ENCODE measurements at places on chromosomes 5 and 9.

DNA sequence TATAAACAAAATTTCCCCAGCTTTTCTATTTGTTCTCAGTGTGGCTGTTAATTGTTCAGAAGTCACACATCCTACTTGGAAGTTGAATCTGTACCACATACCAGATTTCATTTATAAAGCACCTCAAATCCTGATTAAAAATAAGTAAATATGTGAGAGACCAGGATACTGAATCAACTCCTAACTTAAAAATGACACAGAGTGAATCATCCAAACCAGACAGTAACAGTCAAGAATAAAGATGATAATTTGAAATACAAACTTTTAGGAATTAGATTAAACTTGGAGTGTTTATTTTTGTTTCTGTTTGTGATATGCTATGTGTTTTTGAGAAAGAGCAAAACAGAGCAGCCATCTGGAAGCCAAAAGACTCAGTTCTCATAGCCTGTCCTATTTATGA is 633.2 kb upstream of the RORB start:
- DNase-seq = no peak

DNA sequence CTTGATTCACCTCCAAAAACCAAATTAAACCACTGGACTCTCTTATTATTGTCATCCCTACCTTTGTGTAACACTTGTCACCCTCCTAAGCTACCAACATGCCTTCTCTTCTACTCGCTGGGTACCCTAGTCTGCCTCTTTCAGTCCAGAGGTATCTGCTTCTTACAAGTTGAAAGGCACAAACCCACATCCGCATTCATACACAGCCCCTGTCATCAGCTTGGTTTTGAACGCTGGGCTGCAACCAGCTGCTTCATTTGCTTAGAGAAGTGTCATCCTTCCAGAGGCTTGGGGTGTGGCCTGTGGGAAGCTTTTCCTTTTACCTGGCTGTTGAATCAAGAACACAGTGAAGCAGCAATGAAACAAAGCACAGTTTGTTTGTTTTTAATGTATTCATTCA is 138.8 kb upstream of the WWC1 start:
- no peak for DNase-seq

GRCh38 chr9:37034305-37034937 is 353 bp upstream of the PAX5 start:
- no peak for DNase-seq

DNA sequence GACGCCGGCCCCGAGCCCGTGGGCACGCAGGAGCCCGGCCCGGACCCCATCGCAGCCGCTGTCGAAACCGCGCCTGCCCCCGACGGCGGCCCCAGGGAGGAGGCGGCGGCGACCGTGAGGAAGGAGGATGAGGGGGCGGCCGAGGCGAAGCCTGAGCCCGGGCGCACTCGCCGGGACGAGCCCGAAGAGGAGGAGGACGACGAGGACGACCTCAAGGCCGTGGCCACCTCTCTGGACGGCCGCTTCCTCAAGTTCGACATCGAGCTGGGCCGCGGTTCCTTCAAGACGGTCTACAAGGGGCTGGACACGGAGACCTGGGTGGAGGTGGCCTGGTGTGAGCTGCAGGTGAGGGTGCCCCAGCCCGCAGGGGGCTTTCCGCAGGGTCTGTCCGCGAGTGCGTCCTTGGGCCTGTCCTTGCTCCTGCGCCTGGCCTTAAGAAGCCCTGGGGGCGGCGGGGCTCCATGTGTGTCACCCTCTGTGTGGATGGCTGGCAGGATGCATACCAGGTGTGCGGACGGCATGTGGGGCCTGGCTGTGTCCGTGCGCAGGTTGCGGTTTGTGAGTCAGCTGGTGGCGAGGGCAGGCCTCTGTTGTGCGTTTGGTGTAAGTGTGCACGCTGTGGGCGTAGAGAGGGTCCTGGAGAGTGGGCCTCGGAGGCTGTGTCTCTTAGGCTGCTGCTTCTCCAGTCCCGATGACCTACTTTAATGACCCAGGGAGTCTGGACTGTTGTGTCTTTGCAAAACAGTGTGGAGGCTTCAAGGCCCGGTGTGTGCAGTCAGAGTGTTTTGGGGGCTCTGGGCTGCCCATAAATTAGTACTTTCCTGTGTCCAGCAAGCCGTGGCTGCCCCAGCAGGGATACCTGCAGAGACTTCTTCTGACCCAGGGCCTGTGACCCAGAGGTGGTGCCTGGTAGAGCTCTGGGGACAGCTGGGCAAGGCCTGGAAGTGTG is 1.6 kb downstream of the WNK2 start:
- DNase-seq = no peak

DNA sequence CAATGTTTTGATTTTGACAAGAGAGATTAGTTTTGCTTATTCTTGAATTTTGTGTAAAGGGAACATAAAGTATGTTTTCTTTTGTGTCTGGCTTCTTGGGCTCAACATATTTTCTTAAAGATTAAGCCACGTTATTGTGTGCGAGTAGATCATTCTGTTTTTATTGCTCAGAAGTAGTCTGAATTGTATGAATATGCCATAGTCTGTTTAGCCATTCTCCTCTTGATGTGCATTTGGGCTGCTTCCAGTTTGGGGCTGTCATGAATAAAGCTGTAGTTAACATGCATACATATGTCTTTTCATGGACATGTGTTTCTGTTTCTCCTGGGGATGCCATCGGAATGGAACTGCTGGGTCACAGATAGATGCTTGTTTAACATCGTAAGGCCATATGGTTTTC is 198.9 kb downstream of the FANCC start:
- no peak for DNase-seq

DNA sequence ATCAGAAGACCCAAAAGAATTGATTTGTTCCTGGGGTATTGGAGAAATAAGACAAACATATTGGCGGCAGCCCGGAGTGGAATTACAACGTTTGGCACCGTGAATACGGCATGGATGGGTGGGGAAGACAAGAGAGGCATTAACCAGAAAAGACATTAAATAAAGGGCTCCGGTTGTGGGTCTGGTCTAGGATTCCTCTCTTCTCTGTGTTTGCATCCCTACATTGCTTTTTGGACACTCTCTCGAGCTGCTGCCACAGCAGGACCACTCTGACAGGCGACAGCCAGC is 138.7 kb upstream of the PALM2AKAP2 start:
- DNase-seq = no peak

- DNase-seq = no peak
Measured at GRCh38 chr9:95005278-95006143, 279.0 kb downstream of the AOPEP start.

- no peak for DNase-seq
Measured at GRCh38 chr5:139676406-139676805, 28.3 kb downstream of the CXXC5 start.

- no peak for DNase-seq
Measured at GRCh38 chr5:75473463-75473862, 38.0 kb downstream of the CERT1 start.

DNA sequence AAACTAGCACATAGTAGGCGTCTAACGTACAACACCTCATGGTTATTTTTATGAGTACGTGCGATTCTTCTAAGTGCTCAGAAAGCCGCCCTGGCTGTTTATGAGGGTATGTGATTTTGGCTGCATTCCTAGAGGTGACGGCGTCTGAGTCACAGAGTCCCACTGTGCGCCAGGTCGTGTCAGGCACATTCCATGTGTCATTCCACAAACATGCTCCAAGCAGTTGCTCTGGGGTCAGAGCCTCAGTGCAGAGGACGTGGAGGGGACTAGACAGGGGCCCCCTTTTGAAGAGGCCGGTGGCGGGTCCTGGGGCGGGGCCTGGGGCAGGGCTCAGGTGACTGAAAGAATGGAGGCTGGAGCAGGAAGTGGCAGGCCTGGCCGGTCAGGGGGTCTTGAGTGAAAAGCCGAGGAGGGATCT is 51.9 kb downstream of the NEK6 start:
- DNase-seq = no peak

- no peak for DNase-seq
Measured at GRCh38 chr9:38090170-38090569, 21.1 kb upstream of the SHB start.

GRCh38 chr9:89720696-89721175 is 115.9 kb downstream of the GADD45G start:
- DNase-seq = no peak

DNA sequence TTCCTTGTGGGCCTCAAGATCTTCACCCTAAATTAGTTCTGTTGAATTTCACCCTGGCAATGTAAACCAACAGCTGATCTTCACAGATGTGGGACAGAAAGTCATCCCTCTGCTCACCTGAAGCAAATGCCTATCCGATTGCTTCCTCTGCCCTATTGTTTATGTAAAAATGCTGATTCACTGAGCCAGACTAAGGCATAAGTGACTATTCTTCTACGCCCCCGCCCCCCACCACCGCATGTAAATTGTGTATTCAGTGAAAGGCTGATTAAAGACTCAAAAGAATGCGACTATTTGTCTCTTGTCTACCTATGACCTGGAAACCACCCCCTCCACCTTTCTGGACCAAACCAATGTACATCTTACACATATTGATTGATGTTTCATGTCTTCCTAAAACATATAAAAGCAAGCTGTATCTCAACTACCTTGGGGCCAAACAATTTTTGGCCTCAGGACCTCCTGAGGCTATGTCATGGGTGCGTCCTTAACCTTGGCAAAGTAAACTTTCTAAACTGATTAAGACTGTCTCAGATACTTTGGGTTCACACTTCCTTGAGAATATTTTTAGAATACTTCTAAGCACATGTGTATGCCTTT is 129.7 kb upstream of the BOD1 start:
- DNase-seq = no peak

DNA sequence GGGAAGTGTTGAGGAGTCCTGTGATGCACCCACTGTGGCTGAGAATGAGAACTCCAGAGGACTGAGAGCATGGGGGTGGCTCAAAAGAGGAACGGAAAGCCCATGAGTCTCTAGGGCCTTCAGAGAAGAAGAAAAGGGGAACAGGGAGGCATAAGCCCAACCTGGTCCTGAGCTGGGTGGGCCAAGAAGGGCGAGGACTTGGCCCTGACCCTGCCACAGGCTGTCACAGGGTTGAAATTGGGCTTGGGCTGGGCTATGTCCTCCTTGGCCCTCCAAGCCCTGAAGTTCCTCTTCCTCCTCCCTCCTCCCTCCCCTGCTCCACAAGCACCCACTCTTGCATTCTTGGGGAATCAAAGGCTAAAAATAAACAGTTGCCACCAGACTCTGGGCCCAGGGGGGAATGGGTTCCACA is 49.3 kb upstream of the PPARGC1B start:
- DNase-seq = no peak

DNA sequence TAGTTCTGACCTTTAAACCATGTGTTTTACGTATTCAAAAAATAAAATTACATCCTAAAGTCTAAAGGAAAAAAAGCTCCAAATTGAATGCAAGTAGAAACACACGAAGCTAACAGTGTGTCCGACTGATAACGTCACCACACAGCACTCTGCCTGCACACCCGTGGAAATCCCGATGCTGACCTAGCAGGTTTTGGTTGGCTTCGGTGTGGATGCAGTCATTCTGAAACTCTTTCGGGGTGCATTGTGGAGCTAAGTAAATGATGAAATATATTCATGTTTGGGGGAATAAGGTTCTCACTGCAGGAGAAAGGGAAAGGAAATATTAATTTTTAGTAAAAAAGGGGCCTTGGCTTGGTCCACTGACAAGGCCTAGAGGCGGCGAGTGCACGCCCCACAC is 2.0 kb downstream of the RASGEF1C start:
- DNase-seq = no peak

GRCh38 chr9:135085830-135086546 is 1.5 kb upstream of the OLFM1 start:
- no peak for DNase-seq
